Smooth muscle cell of the umbilical artery (primary cell): ENCODE measurements at places on chromosomes 13 and 19. TPM values are rescaled to one million over a fixed set of nuclear protein-coding genes. Genes with fewer than 3 reads are reported as not detected.

LPAR6 gene
- 2.1 and 5.3 TPM in 2 replicates for total RNA-seq

C13orf46 gene
- 0.59 and 1.8 TPM in 2 replicates for total RNA-seq

RRAS gene
- total RNA-seq = 45.1 and 75.3 TPM in 2 replicates

SPACA4 gene
- total RNA-seq = not detected in 2 replicates

MIR17HG gene
- total RNA-seq = 6.4 and 7.1 TPM in 2 replicates

SERTM1 gene
- 0.05 TPM in 1 of 2 replicates, not detected in the other for total RNA-seq

CPB2 gene
- 0.05 TPM in 1 of 2 replicates, not detected in the other for total RNA-seq

CD33 gene
- total RNA-seq = not detected in 2 replicates

C13orf42 gene
- total RNA-seq = not detected in 2 replicates

MTMR6 gene
- 28.8 and 31.5 TPM in 2 replicates for total RNA-seq

TMEM147 gene
- total RNA-seq = 61.2 and 100 TPM in 2 replicates

JAK3 gene
- total RNA-seq = 2.7 and 3.4 TPM in 2 replicates

SYNE4 gene
- 0.23 TPM in 1 of 2 replicates, not detected in the other for total RNA-seq

LYPD3 gene
- total RNA-seq = 0.09 TPM in 1 of 2 replicates, not detected in the other

ZNF473 gene
- total RNA-seq = 5.8 and 6.5 TPM in 2 replicates
